Prostate gland (tissue), 2 donors: ENCODE measurements at places on chromosomes 16 and 17. TPM values are rescaled to one million over a fixed set of nuclear protein-coding genes. Genes with fewer than 3 reads are reported as not detected.

Gene SSTR5
- total RNA-seq, result 1.8 TPM

Gene NT5C
- 120 TPM for total RNA-seq

Gene CCL15
- not detected for total RNA-seq

Gene CMTM2
- total RNA-seq, result 62.9 TPM

Gene FNDC8
- total RNA-seq, result 4.6 TPM

Gene BFAR
- 30.3 TPM for total RNA-seq

DNA sequence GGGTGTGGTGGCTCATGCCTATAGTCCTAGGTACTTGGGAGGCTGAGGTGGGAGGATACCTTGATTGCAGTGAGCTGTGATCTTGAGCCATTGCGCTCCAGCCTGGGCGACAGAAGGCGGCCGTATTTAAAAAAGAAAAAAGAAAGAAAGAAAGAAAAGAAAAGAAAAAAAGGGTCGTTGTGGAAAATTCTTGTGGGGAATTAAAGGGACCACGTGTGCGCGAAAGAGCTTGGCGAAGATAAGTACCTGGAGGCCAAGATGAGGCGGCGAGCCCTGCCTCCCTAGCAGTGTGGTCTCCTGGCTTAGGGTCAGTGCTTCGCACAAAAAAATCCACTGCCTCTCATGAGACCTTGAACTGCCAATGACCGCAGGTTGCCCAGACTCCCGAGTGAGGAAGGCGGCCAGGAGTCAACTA, 728 bp upstream of the NMT1 start:
- H3K27ac ChIP-seq, result peak overlapping the region; percentile 85
- H3K4me3 ChIP-seq, result peak overlapping the region; percentile 65
- no peaks in the 10 kb centered on the region for H3K36me3 ChIP-seq
- no peak for DNase-seq
- no peaks in the 10 kb centered on the region for H3K27me3 ChIP-seq

- H3K27ac ChIP-seq, result no peak overlapping the region
- H3K27me3 ChIP-seq, result no peaks in the 10 kb centered on the region
These were observed 114.0 kb upstream of the GOT2 start for GRCh38 chr16:58847902-58848661.

DNA sequence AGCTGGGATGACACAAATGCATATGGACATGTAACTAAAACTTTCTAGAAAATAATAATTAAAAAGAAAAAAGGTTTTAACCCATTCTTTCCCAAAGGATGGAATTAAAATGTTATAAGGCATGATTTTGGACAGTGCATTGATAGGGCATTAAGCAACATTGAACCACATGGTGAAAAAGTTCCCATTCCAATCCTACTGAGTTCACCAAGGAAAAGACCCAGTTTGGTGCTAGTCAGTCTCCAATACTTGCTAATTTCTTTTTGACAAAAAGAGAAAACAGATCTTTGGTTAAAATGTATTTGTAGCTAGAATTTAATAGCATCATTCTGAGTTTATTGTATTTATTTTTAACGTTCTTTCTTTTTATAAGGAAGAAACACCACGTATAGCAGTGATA, 28.1 kb downstream of the EMP2 start:
- no peak for DNase-seq
- no peak overlapping the region for H3K27ac ChIP-seq
- H3K4me3 ChIP-seq, result no peak overlapping the region
- peaks cover under 1% of the 10 kb centered on the region for H3K36me3 ChIP-seq
- H3K4me1 ChIP-seq, result no peaks in the 10 kb centered on the region

GRCh38 chr16:30534368-30535105, at the start of gene ZNF747:
Gene ZNF747 (minus strand): TSS chr16:30534858. CDS start chr16:30534679, 179 bp downstream.
- peak within 1 kb of the TSS; percentile 94 for H3K27ac ChIP-seq
- peaks cover 10% of the 10 kb centered on the region for H3K4me1 ChIP-seq
- DNase-seq, result peak; percentile 89
- no peaks in the 10 kb centered on the region for H3K27me3 ChIP-seq
- peak within 1 kb of the TSS; percentile 51 for H3K4me3 ChIP-seq
- H3K36me3 ChIP-seq, result no peaks in the 10 kb centered on the region

GRCh38 chr17:17540278-17540906, 44.2 kb upstream of the RASD1 start:
- H3K27ac ChIP-seq, result peak overlapping the region; percentile 86
- H3K36me3 ChIP-seq, result no peaks in the 10 kb centered on the region
- H3K4me1 ChIP-seq, result peaks cover 29% of the 10 kb centered on the region
- H3K27me3 ChIP-seq, result no peaks in the 10 kb centered on the region
